ENCODE measurements at places on chromosomes 5 and 9. TPM values are rescaled to one million over a fixed set of nuclear protein-coding genes. Genes with fewer than 3 reads are reported as not detected.

The CAMK2A gene
- 4.2 TPM for total RNA-seq

The TUSC1 gene
- 31.1 TPM for total RNA-seq

The TEX10 gene
- 10.4 TPM for total RNA-seq

The CBY3 gene
- total RNA-seq, result not detected

The PGM5 gene
- 633 TPM for total RNA-seq

The GRAMD2B gene
- total RNA-seq, result 40.7 TPM

The BTNL8 gene
- 0.34 TPM for total RNA-seq

The OR13C3 gene
- not detected for total RNA-seq

The OTP gene
- not detected for total RNA-seq

The SH3TC2 gene
- total RNA-seq, result 1.2 TPM

The GFI1B gene
- total RNA-seq, result not detected

The CCL28 gene
- 2.3 TPM for total RNA-seq

The CD14 gene
- 43.2 TPM for total RNA-seq

The C9orf153 gene
- 0.33 TPM for total RNA-seq

The LSM11 gene
- total RNA-seq, result 29.1 TPM

The SPATA31C1 gene
- not detected for total RNA-seq

The ANXA2R gene
- 2.1 TPM for total RNA-seq

The TLX3 gene
- total RNA-seq, result not detected

The NR2F1-AS1 gene
- 9.5 TPM for total RNA-seq

The PCDHGB5 gene
- total RNA-seq, result 10.0 TPM

The SRA1 gene
- total RNA-seq, result 29.2 TPM

The CDKN2A gene
- 3.7 TPM for total RNA-seq

The ADRB2 gene
- total RNA-seq, result 4.6 TPM

The NR5A1 gene
- not detected for total RNA-seq

The RRAGA gene
- total RNA-seq, result 94.3 TPM

The BTNL9 gene
- 30.6 TPM for total RNA-seq

The FGF1 gene
- total RNA-seq, result 2.9 TPM

The B4GALT1 gene
- 39.6 TPM for total RNA-seq

The RGS3 gene
- 121 TPM for total RNA-seq

The PDE6A gene
- total RNA-seq, result not detected

The CTNND2 gene
- total RNA-seq, result 2.1 TPM

The INSL4 gene
- not detected for total RNA-seq

The SHISAL2B gene
- not detected for total RNA-seq

The PFN3 gene
- total RNA-seq, result not detected

The PAPPA gene
- total RNA-seq, result 3.8 TPM

The PRR16 gene
- 2.9 TPM for total RNA-seq

The NOXA1 gene
- total RNA-seq, result 4.0 TPM

Data from esophagus muscularis mucosa (tissue), 4 donors.